GM19239 (cell line): ENCODE measurements at places on chromosomes 11 and 22.

GRCh38 chr11:36372101-36372771 lies 76.1 kb downstream of the PRR5L start:
- no peak for DNase-seq

- DNase-seq, result no peak
Observed at GRCh38 chr11:130612291-130612851, 163.9 kb downstream of the ADAMTS15 start.

DNA sequence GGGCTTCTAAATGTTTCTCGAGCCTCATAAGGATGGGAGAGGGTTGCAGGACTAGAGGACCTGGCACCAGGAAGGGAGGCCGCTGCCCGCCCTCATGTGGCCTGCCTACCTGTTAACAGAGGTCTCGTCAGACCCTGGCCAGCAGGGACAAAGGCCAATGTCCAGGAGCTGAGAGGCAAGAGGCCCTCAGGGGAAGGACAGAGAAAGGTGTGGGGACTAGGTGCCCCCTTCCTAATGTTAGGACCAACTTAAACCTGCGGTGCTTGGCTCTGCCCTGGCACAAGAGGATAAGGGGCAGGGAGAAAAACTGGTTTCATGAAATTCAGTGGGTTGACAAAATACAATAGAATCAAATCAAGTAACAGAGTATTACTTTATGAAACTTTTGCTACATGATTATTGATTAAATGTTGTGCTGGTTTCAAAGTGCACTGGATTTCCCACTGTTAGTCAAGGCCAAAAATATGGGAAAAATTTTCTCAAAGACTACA lies 20.0 kb upstream of the SYT12 start:
- no peak for DNase-seq

DNA sequence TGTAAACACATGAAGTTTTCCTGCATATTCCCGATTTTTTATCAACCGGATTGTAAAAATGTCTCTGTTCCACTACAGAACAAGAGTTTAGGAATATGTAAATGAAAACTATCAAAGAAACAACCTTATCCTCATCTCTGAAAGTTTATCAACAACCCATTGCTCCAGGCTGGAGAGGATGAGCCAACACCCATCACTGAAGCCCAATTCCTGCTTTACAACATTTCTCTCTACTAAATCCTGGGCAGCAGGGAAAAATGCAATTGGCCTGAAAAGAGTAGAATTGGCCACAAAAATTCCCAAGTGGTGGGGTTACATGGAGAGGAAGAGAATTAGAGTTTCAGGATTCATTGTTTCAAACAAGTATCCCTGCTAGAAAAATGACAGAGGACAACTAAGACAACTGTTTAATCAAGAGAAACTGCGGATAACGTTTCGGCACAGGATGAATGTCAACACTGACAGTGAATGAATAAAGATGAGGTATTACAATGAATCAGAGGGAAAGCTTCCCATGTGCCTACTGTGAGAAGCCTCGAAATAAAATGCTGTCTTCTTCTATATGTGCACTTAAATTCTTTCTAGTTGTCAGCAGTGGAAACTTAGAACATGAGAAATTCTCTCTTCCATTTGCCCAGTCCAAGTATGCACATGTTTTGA lies 317.3 kb upstream of the ANO3 start:
- DNase-seq, result no peak

- DNase-seq, result no peak
Observed at GRCh38 chr11:67304511-67305113, 1.3 kb downstream of the SSH3 start.

DNA sequence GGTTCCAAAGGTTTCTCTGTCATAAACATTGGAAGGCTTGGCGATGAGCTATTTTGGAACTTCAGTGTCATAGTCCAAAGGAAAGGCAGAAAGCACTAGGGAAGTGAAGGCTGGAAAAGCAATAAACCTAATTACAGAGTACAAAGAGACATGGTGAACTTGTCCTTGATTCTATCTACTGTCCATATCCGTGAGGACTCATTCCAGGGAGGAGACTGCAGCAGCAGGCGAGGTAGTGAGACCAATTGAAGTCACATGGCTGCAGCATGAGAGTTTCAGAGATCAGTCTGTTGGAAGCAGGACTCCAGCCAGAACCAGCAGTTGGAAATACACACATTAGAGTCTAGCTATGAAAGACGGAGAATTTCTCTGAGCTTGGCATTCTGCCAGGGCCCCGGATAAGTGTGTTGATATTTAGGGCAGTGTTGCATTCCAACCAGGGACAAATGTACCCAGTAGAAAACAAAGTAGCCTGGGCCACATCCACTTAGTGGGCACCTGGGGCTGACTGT lies 54.1 kb upstream of the ARHGAP42 start:
- DNase-seq, result no peak

DNA sequence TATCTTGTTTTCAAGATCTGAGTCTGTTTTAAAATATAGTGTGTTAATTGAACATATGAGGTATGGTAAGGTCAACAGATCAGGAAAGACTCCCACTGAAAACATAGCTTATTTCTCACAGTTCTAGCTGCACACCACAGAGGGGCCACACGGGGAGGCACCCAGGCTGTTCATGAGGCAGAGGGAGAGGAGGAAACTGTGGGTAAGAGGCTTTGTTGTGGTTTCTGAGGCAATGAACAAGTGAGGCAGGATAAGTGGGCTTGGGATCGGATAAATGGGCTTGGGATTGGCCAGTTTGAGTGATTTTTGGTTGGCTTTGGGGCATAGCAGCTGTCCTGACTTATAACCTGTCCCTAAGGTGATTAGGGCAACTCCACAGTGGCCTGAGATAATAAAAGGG lies 242.1 kb downstream of the LUZP2 start:
- no peak for DNase-seq

DNA sequence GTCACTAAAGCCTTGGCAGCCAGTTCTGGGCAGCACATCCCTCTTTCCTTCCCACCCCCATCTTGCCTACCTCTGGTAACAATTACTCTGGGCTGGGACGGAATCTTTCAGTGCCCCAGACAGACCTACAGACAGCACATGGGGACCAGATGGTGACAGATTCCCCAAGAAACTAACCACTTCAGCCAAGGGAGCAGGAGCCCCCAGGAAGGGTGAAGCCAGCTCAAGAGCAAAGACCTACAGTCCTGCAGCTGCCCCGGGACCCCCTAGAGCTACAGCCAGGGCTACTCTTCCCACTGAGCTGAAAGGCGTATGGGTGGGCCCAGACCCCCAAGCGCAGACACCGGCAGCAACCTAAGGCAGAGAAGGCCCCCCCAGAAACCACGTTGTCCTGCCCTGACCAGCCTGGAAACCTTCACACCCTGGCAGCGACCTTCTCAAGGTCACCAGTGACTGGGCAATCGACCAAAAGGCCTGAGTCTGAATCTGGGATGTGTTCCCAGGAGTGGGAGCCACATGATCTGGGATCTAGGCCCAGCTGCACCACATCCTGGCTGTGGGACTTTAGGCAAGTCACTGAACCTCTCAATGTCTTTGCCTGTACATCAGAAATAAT lies 65.8 kb downstream of the LRRC32 start:
- DNase-seq, result no peak

DNA sequence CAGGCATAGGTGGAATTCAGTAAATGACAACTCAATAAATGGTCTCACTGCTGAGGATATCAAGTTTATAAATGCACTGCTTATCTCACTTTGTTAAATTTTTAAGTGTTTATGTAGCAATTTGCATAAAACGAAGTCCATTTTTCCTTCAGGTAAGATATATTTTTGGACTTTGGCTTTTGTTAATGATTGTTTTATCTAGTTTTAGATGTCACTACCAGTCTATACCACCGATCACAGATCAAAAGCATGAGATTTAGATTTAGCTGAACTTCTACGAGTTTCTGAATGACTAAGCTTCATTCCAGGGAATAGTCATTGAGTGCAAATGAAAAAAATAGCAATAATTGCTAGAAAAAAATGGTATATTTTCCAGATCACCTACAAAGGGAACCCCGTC lies 12.8 kb upstream of the SLC5A12 start:
- no peak for DNase-seq

DNA sequence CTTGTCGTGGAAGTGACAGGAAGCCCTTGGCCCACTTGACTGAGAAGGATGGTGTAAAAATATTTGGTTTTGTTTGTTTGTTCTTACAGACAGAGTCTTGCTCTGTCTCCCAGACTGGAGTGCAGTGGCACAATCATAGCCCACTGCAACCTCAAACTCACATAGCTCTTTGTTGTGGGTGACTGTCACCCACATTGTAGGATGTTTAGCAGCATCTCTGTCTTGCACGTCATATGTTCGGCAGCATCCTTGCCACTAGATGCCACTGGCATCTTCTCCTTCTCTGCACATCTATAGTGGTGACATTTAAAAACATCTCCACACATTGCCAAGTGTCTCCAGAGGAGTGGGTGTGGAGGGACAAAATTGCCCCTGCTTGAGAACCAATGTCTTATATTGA lies 56.8 kb downstream of the PRR5L start:
- DNase-seq, result no peak

DNA sequence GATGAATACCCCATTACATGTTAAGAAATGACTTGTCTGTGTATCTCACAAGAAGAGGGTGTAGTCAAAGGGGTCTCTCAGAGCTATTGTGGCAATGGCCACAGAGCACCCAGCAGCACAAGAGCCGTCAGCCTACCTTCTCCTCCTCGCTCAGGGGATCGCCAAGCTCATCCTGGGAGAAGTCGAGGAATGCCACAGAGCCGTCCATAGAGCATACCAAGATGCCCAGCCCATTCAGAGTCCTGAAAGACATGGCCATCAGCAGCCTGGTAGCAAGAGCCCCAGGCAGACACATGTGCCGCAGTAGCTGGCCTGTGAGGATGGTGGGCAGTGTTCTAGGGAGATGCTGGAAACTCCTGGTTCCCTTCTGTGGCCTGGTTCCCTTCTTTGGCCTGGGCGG lies 44.0 kb downstream of the HIRA start:
- no peak for DNase-seq

- DNase-seq, result no peak
Observed at GRCh38 chr22:23531283-23531956, 48.7 kb downstream of the IGLL1 start.

- no peak for DNase-seq
Observed at GRCh38 chr22:44972363-44973083, 37.3 kb downstream of the PHF21B start.

DNA sequence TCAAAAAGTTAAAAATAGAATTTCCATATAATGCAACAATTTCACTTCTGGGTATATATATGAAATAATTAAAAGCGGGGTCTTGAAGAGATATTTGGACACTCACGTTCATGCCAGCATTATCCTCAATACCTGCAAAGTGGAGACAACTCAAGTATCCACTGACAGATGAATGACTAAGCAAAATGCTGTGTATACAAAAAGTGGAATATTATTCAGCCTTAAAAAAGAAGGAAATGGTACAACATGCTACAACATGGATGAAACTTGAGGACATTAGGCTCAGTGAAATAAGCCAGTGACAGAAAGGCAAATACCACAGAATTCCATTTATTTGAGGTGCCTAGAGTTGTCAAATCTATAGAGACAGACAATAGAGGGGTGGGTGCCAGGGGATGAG lies 62.5 kb upstream of the GAL start:
- no peak for DNase-seq

GRCh38 chr22:26806445-26807175 lies 149.2 kb downstream of the MIAT start:
- DNase-seq, result no peak

DNA sequence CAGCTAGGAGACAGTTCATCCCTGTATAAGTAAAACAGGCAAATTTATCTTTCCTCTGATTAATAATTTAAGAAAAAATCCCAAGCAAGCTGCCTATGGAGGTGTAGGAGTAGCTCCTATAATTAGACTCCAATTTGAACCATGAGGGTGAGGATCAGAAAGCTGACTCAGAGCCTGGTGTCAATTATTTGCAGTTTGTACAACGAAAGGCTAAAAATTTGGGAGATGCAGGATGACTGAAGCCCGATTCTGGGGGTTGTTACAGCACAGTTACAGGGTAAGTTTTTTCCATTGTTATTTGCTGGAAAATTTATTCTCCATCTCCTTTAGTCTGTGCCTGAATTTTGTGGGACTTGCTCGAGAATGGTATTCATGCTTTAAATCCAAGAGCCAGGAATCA lies 359.4 kb upstream of the CCDC90B start:
- no peak for DNase-seq

GRCh38 chr22:50641696-50642607 lies 14.0 kb upstream of the ARSA start:
- no peak for DNase-seq

- DNase-seq, result no peak
Observed at GRCh38 chr11:134481933-134482527, 70.0 kb upstream of the B3GAT1 start.

DNA sequence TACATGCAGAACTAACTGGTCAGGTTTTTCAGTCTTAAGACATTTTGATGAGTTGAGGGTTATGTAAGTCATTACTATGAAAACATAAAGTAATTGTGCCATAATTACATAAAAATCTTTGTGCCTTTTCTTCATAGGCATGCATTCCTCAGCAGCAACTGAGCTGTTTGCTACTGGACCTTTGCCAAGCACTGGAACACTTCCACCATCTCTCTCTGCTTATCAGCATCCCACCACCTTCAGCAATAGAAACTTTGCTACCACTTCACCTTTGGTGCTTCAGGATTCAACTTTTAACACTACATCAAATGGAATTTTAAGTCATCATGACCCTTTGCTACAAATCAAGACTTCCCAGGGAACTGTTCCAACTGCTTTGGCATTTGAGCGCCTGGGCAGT lies 39.0 kb downstream of the QSER1 start:
- no peak for DNase-seq

GRCh38 chr22:48483764-48484528 lies 1343.7 kb downstream of the BRD1 start:
- DNase-seq, result no peak

GRCh38 chr22:35301372-35301874 lies 1.7 kb downstream of the TOM1 start:
- DNase-seq, result no peak

- no peak for DNase-seq
Observed at GRCh38 chr11:29319210-29319609, 697.6 kb downstream of the KCNA4 start.

DNA sequence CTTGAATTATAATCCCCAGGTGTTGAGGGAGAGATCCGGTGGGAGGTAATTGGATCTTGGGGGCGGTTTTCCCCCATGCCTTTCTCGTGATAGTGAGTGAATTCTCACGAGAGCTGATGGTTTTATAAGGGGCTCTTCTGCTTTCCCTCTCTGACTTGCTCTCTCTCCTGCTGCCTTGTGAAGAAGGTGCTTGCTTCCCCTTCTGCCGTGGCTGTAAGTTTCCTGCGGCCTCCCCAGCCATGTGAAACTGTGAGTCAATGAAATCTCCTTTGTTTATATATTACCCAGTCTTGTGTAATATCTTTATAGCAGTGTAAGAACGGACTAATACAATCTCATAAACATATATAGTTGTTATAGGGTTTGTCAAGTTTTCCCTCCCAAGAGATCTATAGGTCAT lies 32.8 kb downstream of the KCNE3 start:
- DNase-seq, result no peak

DNA sequence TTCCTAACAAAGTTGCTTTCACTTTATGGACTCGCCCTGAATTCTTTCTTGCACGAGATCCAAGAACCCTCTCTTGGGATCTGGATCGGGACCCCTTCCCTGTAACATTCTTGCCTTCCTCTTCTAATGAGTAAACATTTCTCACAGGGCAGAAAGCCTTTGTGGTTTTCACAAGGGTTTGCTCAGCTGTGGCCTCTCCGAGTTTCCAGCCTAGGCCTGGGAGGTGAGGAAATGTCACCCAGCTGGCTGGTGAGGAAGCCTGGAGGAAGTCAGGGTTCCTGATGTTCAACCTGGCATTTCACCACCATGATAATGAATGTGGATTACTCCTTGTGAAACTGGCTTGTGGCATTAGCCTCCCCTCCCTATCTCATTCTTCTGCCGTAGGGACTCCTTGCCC lies 224.9 kb downstream of the DSCAML1 start:
- DNase-seq, result no peak

- DNase-seq, result no peak
Observed at GRCh38 chr11:116294630-116295029, 478.2 kb downstream of the BUD13 start.
